Ascending aorta (tissue), 2 donors: ENCODE measurements at places on chromosomes 2 and 18. TPM values are rescaled to one million over a fixed set of nuclear protein-coding genes. Genes with fewer than 3 reads are reported as not detected.

Gene MYO5B
- 0.21 TPM for total RNA-seq

Gene UGT1A10
- not detected for total RNA-seq

Gene DLX1
- total RNA-seq = not detected

Gene CFAP53
- total RNA-seq = not detected

Gene CACNB4
- total RNA-seq = 3.7 TPM

Gene ANKRD30BL
- not detected for total RNA-seq

Gene GALM
- 1.4 TPM for total RNA-seq

Gene HOXD8
- 19.8 TPM for total RNA-seq

Gene EPB41L3
- total RNA-seq = 90.9 TPM

Gene GMCL1
- 10.4 TPM for total RNA-seq

Gene POTEI
- total RNA-seq = not detected

Gene CABLES1
- 5.4 TPM for total RNA-seq

Gene UGT1A8
- not detected for total RNA-seq

Gene HRH4
- total RNA-seq = not detected

Gene OLA1
- 29.5 TPM for total RNA-seq

- H3K4me3 ChIP-seq = no peak overlapping the region
- no peaks in the 10 kb centered on the region for H3K36me3 ChIP-seq
- no peak overlapping the region for H3K27ac ChIP-seq
These were observed 6.2 kb upstream of the TWIST2 start for GRCh38 chr2:238841542-238842164.

- H3K4me3 ChIP-seq = no peak overlapping the region
- no peak for DNase-seq
- no peak overlapping the region for H3K27ac ChIP-seq
- H3K27me3 ChIP-seq = no peaks in the 10 kb centered on the region
These were observed 50.8 kb downstream of the WIPF1 start for GRCh38 chr2:174546519-174547506.

DNA sequence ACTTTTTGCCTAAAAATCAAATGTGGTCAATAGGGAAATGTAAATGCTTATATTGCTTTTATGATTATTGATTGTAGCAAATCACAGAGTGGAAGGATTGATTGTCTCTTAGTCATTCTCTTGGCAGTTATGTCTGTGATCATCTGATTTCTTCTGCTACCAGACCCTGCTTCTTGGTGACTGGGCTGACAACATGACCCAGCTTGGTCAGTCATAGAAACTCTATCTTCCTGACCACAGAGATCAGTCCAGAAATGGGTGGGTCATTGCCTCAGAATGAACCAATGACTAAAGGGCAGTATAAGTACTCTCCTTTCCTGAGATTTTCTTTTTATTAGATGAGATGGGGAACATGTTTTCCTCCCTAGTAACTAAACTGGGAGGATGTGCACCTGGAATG lies 87.6 kb downstream of the MAIP1 start:
- no peaks in the 10 kb centered on the region for H3K27me3 ChIP-seq
- DNase-seq = no peak
- H3K4me1 ChIP-seq = no peaks in the 10 kb centered on the region
- no peak overlapping the region for H3K27ac ChIP-seq

GRCh38 chr2:10286216-10287037 lies 16.3 kb upstream of the HPCAL1 start:
- H3K4me3 ChIP-seq = no peak overlapping the region
- peaks cover 4% of the 10 kb centered on the region for H3K4me1 ChIP-seq
- H3K36me3 ChIP-seq = no peaks in the 10 kb centered on the region
- no peaks in the 10 kb centered on the region for H3K27me3 ChIP-seq
- DNase-seq = no peak

DNA sequence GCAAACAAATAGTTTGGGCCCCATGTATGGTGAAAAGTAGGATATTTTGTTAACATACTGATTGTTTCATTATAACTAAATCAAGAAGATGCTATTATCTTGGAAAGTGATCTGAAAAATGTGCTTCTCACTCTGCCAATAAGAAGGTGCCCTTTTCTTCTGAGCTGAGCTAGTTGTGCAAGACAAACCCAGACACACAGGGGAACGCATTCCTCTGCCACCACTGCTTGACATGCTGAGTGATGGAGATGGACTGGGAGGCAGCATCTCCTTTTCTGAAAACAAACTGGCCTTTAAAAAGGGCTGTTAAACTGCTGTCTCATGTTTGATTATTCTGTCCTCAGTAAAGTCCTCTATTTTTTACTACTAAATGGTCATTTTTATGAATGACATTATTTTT lies 1989.9 kb upstream of the CELF4 start:
- no peak overlapping the region for H3K4me3 ChIP-seq
- H3K4me1 ChIP-seq = no peaks in the 10 kb centered on the region
- H3K27me3 ChIP-seq = no peaks in the 10 kb centered on the region
- H3K27ac ChIP-seq = no peak overlapping the region

- no peaks in the 10 kb centered on the region for H3K36me3 ChIP-seq
- H3K4me3 ChIP-seq = no peak overlapping the region
- no peak overlapping the region for H3K27ac ChIP-seq
- DNase-seq = no peak
- no peaks in the 10 kb centered on the region for H3K4me1 ChIP-seq
These were observed 1.1 kb downstream of the CD28 start for GRCh38 chr2:203707530-203707929.

GRCh38 chr2:213696442-213696841 lies 412.2 kb downstream of the SPAG16 start:
- DNase-seq = no peak
- no peaks in the 10 kb centered on the region for H3K27me3 ChIP-seq
- no peak overlapping the region for H3K4me3 ChIP-seq
- H3K27ac ChIP-seq = no peak overlapping the region

DNA sequence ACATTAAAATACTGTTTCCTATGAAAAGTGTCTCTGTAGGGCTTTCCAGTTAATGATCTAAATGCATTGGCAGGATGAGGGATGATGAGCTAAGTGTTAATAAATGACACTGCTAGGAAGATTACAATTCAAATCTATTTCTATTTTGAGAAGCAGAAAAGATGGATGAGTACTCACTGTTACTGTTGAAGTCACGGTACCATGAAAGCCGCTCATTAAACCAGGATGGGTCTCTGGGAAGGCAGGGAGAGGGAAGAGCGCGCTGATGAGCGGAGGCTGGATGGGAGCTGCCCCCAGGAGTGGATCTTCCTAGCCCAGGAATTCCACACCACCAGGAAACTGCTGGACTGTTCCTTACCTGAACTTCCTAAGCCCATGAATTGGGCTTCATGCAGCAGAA lies 27.1 kb upstream of the TXNDC2 start:
- no peak for DNase-seq
- no peak overlapping the region for H3K4me3 ChIP-seq
- no peaks in the 10 kb centered on the region for H3K27me3 ChIP-seq

DNA sequence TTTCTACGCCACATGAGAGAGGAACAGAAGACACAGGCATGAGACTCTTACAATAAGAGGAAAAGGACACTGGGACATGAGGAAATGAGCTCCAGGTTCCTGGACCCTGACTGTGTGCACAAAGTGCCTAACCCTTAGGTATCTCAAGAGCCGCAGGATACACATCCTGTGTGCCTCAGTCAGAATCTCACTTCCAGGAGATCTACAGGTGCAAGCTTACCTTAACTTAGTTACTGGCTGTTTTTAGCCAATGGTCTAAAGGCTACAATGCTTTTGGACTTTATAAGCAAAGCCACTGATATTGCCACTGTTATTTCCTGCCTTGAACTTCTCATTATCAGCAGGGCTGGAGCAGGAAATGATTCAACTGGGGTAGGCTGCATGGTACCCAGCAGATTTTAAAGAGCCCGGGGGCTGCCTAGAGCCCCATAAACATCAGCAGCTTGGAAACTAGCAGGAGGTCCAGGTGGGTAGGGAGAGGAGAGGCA lies 254.4 kb downstream of the ZNF521 start:
- no peak for DNase-seq
- H3K27me3 ChIP-seq = no peaks in the 10 kb centered on the region
- H3K4me1 ChIP-seq = no peaks in the 10 kb centered on the region
- H3K36me3 ChIP-seq = no peaks in the 10 kb centered on the region
- H3K27ac ChIP-seq = no peak overlapping the region

GRCh38 chr2:102086150-102086872 lies 56.2 kb upstream of the IL1R1 start:
- DNase-seq = no peak
- H3K4me3 ChIP-seq = no peak overlapping the region
- no peaks in the 10 kb centered on the region for H3K27me3 ChIP-seq
- no peak overlapping the region for H3K27ac ChIP-seq
- peaks cover 9% of the 10 kb centered on the region for H3K4me1 ChIP-seq

GRCh38 chr2:102522890-102523289 lies 49.9 kb downstream of the SLC9A4 start:
- H3K4me1 ChIP-seq = no peaks in the 10 kb centered on the region
- DNase-seq = no peak
- no peaks in the 10 kb centered on the region for H3K27me3 ChIP-seq
- no peak overlapping the region for H3K27ac ChIP-seq
- no peaks in the 10 kb centered on the region for H3K36me3 ChIP-seq
- H3K4me3 ChIP-seq = no peak overlapping the region

DNA sequence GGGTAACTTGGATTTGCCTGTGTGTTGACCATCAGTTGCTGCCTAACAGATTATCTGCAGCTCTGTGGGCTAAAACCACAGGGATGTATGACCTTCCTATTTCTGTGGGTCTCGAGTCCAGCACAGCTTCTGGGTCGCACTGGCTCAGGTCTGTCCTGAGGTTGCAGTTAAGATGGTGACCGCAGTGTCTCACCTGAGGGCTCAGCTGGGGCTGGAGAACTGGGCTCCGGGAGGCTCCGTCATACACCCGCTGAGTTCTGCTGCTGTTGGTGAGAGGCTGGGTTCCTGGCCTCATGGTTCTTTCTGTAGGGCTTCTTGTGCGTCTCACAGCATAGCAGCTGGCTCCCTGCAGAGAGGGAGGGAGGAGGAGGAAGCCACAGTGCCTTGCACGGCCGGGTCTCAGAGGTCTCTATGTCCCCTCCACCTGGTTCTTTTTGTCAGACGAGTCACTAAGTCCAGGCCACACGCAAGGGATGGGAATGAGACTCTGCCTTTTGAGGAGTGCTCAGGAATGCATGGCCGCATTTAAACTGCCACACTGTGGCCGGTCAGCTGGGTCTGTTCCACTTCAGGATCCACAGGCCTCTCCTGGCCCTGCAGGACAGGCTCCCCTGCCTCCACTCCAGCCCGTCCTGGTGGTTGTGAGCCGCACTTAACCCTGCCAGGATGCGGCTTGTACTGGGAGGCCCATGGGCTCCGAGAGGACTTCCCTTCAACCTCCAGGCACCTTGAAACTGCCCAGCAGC lies 67.2 kb downstream of the ADI1 start:
- no peaks in the 10 kb centered on the region for H3K4me1 ChIP-seq
- no peaks in the 10 kb centered on the region for H3K27me3 ChIP-seq
- no peak for DNase-seq
- no peak overlapping the region for H3K27ac ChIP-seq
- H3K36me3 ChIP-seq = peaks cover 45% of the 10 kb centered on the region

DNA sequence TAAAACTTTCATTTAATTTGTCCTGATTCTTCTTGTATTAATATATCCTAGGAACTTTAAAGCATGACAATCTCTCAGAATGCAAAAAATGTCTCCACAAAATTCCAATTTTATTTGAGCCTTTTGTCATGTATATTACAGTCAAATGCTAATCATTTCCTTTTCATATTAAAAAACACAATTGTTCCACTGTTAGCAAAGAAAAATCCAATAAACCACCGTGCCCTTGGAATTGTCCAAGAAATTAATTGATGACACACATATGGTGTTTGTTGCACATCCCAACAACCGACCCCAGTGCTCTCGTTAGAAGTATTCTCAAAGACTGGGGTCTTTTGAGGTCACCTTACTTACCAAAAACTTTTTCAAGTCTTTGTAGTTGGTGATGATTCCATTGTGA lies 28.1 kb downstream of the GFPT1 start:
- H3K4me3 ChIP-seq = no peak overlapping the region
- H3K4me1 ChIP-seq = no peaks in the 10 kb centered on the region
- DNase-seq = no peak
- no peaks in the 10 kb centered on the region for H3K27me3 ChIP-seq
- no peak overlapping the region for H3K27ac ChIP-seq
- peaks cover 93% of the 10 kb centered on the region for H3K36me3 ChIP-seq

GRCh38 chr2:74439803-74440377 lies 1.8 kb downstream of the RTKN start:
- H3K27ac ChIP-seq = peak overlapping the region; percentile 86
- H3K4me1 ChIP-seq = peaks cover 12% of the 10 kb centered on the region
- peak overlapping the region; percentile 68 for H3K4me3 ChIP-seq
- peak; percentile 72 for DNase-seq
- H3K36me3 ChIP-seq = no peaks in the 10 kb centered on the region
- no peaks in the 10 kb centered on the region for H3K27me3 ChIP-seq

DNA sequence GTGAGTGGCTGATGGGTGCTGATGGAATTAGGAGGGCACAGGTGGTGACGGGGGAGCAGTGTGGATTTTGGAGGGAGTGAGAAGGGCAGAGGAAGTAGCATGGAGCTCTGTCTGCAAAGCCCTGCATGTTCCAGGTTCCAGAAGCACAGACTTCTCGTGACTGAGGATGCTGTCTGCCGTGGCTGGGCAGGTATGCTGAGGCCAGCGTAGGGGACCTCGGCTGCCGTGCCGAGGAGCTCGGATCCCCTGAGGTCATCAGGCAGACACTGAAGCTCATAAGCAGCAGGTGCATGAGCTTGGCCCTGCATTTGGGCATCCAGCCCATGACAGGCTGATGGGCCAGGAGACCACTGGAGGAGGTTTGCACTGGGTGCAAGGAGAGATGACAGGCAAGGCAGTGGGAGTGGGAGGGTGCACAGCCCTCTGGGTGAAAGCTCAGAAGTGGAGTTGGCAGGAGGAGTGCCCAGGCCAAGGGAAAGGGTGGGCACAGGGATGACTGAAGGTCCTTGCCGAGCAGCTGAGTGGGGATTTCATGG lies 215.3 kb downstream of the SH3RF3 start:
- H3K4me3 ChIP-seq = no peak overlapping the region
- no peaks in the 10 kb centered on the region for H3K36me3 ChIP-seq
- H3K27me3 ChIP-seq = no peaks in the 10 kb centered on the region
- no peak overlapping the region for H3K27ac ChIP-seq

- no peaks in the 10 kb centered on the region for H3K4me1 ChIP-seq
- H3K36me3 ChIP-seq = no peaks in the 10 kb centered on the region
- H3K27ac ChIP-seq = no peak overlapping the region
- H3K4me3 ChIP-seq = no peak overlapping the region
- H3K27me3 ChIP-seq = no peaks in the 10 kb centered on the region
These were observed 38.3 kb downstream of the SFXN5 start for GRCh38 chr2:73033142-73033765.

DNA sequence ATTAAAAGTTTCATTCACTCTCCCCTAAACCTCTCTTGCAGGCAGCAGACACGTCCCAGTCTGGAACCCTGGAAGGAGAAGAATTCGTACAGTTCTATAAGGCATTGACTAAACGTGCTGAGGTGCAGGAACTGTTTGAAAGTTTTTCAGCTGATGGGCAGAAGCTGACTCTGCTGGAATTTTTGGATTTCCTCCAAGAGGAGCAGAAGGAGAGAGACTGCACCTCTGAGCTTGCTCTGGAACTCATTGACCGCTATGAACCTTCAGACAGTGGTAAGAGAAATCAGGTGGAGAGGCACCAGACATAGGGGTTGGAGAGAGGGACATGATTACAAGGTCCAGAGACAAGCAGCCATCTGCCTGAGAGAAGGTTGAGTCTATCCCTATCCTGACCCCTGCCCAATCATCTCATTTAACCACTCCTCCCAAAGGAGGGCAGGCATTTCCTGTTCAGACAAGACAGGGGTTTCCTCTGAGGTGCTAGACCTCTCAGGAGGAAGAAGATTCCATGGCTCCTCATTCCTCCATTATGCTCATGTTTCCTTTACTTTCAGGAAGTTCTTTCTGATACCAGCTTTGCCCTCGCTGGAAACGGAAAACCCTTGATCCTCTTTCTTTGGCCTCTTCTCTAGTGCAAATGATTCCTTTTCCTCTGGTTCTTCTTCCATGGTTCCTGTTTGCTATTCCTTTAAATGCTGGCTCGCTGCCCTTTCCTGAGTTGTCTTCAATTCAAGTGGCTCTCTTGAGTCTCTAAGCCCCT lies 15.1 kb downstream of the PLCD4 start:
- H3K4me3 ChIP-seq = no peak overlapping the region
- no peak for DNase-seq
- peaks cover 3% of the 10 kb centered on the region for H3K36me3 ChIP-seq
- no peaks in the 10 kb centered on the region for H3K4me1 ChIP-seq
- H3K27ac ChIP-seq = no peak overlapping the region
